Stimulated activated CD4-positive, alpha-beta T cell treated with anti-CD3 and anti-CD28 coated beads, TNF-alpha, amount 100 ng/mL, for 24 hours (primary cell): ENCODE measurements at places on chromosomes 12 and 14.

DNA sequence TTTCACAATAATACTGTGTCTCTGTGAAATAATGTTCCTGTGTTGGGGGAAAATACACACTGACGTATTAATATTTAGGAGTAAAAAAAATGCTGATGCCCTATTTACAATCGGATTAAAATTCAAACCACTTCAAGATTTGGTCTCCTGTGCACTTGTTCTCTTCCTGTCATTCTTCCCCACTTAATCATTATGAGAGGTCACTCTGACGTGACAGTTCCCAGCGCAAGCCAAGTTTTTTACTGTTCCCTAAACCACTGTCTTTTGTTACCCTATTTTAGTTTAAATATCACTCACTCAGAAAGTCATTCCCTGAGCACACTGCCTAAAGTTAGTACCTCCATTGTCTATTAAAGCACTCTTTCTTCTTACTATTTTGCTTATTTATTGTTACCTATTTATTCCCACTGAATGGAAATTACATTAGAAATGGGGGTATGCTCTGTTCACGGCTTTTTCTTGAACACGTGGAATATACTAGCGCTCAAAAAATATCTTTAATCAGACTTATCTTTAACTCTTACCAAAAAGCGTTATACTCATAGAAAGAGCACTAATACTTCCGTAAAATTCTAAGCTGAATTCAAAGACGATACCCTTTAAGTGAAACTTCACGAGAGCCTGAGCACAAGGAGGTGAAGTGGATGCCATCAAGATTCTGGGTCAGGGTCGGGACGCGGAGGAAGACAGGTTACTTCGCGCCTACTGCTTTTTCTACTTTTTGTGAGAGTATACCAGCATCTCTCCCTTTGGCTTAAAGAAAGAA is 670 bp upstream of the PSMA3 start:
- no peak for DNase-seq

- DNase-seq, result no peak
Measured at GRCh38 chr12:120739821-120740613, 14.4 kb downstream of the ACADS start.

DNA sequence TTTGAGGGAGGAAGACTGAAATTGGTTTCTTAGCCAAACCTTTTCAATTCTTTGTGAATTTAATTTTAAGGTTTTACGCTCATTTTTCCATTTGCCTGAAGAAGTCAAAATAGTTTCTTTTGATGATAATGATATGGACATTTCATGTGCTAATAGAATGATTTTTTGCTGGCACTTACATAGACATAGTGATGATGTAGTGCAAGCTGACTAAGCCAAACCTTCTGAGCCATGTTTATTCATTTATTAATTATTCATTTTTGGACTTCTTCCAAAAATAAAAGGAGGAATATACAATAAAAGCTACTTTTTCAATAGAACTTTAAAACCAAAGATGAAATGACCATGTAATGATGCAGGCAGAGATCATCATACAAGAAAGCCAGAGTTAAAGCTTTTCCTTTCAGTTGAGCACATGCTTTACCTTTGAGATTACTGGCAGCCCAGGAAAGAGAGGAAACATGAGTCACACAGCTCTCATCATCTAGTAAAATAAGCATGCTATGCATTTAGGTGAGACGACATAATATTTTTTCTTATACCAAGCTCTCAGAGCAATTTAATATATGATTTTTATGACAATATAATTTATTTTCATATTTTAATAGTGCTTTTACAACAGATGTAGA is 24.8 kb downstream of the KCNA1 start:
- DNase-seq, result no peak

DNA sequence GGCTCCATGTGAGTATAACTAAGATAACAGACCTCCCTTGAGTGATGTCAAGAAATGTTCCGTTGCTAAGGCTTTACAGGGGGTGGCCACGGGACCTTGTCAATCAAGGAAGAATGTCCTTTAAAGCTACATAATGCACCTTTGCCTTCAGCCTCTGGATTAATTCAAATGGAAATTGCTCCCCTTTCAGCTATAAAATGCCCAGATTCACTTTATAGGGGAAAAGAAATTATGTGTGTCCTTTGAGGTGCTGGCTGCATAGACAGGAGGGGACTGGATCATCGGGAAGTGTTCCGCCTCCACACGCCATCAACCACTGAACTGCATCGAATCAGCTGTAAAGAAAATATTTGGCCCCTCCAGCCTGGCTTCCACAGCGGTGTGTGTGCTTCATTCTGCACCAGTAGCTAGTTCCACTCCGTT is 415.4 kb downstream of the DPF3 start:
- DNase-seq, result no peak

GRCh38 chr12:116174006-116174405 is 103.5 kb downstream of the MED13L start:
- DNase-seq, result no peak

DNA sequence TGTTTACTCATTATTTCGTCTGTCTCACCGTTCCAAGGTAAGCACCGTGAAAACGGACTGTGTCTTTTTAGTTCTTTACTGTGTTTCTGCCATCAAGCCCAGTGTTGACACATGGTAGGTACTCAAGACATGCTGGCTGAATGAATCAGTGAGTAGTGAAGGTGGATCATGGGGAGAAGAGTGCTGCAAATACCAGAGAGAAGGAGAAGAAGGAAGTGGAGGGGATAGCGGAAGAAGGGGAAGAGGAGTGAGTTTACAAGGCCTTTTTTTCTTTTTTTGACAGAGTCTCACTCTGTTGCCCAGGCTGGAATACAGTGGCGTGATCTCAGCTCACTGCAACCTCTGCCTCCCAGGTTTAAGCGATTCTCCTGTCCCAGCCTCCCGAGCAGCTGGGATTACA is 54.6 kb downstream of the ETV6 start:
- no peak for DNase-seq

DNA sequence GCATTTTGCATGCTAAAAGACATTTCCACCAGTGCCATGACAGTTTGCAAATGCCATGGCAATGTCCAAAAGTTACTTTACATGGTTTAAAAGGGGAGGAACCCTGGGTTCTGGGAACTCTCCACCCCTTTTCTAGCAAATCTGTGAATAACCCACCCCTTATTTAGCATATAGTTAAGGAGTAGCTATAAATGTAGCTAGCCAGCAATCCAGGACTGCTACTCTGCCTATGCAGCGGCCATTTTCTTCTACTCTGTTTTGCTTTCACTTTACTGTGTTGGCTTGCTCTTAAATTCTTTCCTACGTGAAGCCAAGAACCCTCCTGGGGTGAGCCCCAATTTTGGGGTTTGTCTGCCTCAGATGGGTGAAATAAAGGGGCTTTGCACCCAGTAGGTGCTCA is 141.0 kb downstream of the PTPN11 start:
- no peak for DNase-seq

DNA sequence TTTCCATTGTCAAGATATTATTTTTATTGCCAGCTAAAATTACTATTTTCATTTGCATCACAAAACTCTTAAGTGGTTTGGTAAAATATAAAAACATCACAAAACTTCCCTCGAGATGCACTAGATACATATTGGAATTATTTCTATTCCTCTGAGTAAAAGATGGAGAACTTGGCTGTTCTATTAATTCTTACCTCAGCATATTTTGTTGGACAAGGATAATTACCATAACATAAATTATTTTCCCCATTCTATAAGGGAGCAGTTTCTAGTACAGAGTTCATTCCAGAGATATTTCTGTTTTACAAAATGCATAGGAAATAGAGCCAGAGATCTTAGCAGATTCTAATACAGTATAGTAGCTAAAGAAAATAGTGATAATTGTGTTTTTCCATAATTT is 42.6 kb upstream of the PTHLH start:
- no peak for DNase-seq
